ENCODE measurements at places on chromosomes 13 and 19.

DNA sequence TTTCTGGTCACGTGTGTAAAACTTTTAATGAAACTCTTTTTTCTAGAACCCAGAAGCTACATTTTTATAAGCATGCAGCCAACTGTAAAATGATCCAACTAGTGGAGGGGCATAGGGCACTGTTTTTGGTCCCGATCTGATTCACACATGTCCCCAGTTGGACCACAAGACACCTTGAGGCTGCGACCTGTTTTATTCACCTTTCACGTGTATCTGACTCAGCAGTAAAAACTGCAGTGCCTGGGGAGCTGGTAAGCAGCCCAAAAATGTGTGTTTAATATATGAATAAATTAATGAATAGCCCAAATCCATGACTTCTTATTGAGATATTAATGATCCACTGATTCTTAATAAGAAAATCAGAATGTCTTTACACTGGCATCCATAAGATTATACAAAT lies 140.4 kb downstream of the COL4A1 start:
- DNase-seq, result no peak

DNA sequence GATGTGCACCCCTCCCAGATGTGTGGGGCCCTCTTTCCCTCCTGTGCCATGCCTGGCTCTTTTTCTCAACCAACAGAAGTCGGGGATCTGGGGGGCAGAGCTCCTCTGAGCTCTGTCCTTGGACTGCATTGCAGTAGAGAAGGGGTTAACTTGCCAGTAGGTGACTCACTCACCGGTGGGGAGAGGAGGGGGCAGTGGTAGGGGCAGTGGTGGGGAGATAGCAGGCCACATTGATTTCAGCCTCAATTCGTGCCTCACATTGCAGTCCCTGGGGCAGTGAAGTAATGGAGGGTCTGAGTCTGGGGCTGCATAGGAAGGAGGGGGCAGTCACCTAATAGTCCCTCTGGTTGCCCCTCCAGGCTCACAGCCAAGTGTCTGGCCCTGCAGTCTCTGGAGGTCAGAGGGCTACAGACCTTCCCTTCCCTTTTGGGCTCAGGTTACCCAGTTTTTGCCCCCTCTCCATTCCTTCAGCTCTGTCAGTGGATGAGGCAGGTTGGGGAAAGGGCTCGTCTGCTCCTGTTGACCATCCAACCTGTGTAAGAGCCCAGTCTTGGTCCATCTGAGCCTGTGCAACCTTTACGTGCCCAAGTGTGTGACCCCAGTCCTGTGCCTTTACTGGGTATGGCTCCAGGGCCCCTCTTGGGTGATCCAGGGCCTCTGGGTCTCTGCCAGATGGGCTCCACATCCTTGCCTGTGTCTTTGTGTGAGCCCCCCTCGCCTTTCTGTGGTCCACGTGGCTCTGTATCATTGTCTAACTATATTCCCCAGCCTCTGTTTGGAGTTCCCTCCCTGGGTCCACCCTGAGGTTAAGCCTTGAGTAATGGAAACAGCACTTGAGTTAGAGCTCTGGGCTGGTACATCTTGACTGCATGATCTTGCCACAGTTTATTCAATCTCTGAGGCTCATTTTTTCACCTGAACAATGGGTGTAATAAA lies 13.0 kb downstream of the CIC start:
- DNase-seq, result no peak

GRCh38 chr19:1884719-1885334 lies 469 bp downstream of the ABHD17A start:
- DNase-seq, result no peak

GRCh38 chr19:1401138-1401888 lies at the start of gene GAMT:
TSS of gene GAMT (minus strand) at chr19:1401542. CDS start at chr19:1401476, 66 bp downstream.
- DNase-seq, result peak; percentile 33

DNA sequence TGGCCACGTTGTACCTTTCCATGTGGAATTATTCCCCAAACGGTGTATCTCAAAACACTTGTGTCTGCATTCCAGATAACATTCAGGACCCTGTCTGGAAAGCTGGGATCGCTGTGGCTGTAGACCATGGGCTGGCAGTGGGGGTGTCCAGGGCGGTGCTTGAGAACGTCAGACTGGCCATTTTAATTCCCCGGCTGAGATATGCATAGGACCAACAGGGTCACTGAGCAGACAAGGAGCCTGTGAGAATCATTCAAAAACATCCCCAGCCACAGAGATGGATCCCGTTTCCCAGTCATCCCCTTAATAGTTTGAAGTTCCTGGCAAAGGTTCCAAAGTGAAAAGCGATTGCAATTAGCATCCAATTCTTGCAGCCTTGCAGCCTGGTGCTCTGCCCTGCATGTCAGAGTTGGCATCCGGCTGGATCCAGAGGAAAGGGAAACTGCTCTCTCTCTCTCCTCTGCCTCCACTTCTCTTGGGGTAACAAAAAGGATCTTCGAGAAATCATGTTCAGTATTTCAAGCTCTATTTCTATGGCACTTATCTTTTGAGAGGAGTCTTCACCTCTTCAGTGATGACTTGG lies 41.6 kb downstream of the IFT88 start:
- DNase-seq, result no peak

- no peak for DNase-seq
Observed at GRCh38 chr19:56111601-56112312, 9.3 kb downstream of the ZNF787 start.

- DNase-seq, result no peak
Observed at GRCh38 chr19:23542562-23542961, 144.4 kb downstream of the ZNF675 start.

GRCh38 chr19:36420961-36421748 lies 2.7 kb upstream of the ZFP82 start:
- DNase-seq, result no peak

DNA sequence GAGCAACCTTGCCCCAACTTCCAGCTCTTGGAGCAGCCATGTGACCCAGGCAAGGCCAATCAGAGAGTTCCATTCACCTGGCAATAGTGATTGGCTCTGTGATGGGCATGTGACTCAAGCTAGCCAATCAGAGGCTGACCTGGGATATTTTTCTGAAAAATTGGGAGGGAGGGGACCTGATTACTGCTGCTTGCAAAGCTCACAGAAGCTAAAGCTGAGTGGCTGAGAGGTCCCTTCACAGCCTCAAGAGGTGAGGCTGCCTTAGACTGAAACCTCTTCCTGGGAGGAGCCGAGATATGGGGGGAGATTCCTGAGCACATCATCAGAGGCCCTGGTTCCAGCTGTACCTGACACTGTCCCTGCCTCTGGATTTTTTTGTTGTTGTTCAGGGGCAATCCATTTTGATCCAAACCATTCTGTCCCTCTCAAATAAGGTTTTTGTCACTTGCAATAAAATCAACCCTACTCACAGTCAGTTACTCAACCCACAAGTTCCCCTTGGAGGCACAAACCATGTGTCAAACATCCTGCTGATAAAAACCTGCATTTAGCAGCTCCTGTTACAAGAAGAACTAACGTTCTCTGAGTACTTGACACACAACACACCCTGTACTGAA lies 4.8 kb downstream of the CIB3 start:
- DNase-seq, result no peak

DNA sequence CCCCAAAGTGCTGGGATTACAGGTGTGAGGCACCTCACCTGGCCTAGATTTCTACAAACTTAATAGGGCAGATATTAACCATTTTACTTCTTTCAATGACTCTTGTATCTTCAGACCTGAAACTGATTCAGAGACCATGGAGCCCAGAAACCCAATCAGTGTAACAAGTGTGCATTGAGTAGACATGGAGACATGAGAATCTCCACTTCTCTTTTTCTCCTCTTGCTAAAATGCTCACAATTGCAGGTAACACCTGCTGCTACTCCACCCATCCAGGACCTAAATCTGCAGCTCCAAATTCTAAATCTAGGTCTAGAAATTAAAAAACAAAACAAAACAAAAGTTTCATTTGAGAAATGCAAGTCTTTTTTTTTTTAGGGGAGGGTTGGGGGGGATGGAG lies 42.2 kb upstream of the ZNF681 start:
- no peak for DNase-seq

DNA sequence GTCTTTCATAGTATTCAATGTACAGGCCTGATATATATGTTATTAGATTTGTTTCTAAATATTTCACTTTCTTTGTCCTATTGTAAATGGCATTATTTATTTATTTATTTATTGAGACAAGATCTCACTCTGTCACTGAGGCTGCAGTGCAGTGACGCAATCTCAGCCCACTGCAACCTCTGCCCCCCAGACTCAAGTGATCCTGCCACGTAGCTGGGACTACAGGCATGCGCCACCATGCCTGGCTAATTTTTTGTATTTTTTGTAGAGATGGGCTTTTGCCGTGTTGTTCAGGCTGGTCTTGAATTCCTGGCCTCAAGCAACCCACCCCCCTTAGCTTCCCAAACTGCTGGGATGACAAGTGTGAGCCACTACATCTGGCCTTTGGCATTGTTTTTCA lies 5.4 kb upstream of the GAS6 start:
- no peak for DNase-seq

- DNase-seq, result no peak
Observed at GRCh38 chr19:3284759-3285646, 60.5 kb downstream of the CELF5 start.

DNA sequence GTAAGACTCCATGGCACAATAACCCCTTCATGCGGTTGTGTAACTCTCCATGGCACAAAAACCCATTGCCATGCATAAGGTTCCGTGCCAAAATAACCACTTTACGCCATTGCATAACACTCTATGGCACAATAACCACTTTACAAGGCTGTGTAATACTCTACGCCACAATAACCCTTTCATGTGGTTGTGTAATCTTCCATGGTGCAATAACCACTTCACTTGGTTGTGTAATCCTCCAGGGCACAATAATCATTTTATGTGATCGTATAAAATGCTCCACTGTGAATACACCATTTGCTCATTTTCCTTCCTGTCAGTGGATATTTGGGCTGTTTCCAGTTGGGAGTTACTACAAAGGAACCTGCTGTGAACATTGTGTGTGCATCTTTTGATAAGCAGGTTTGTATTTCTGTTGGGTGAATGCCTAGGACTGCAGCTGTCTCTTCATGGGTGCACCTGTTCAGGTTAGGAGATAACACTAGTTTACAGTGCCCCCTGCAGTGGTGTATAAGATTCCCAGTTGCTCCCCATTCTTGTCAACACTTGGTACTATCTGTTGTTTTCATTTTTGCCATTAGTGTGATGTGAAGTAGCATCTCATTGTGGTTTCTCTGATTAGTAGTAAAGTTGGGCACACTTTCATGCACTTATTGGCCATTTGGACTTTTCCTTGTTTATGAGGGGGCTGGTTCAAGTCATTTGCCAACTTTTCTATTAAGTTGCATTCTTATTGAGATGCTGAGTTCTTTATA lies 21.1 kb upstream of the ZSCAN18 start:
- DNase-seq, result no peak

GRCh38 chr13:108328848-108329247 lies 59.3 kb downstream of the TNFSF13B start:
- no peak for DNase-seq

DNA sequence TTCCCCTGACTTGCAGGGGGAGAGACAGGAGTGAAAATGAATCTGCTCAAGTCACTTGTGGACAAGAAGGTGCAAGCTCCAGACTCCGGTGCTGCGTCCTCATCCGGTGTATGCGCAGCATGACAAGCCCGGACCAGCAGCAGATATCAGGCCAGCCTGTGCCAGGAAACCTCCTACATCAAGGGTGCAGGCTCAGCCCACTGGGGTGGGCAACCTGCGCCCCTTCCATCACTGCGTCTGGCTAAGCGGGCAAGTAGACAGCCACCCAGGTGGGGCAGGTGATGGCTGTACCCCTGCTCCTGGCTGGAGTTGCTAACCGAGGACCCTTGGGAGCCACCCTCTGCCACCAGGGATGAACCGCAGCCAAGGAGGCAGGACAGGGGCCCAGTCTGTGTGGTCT lies 32.9 kb upstream of the SLC15A1 start:
- DNase-seq, result no peak

DNA sequence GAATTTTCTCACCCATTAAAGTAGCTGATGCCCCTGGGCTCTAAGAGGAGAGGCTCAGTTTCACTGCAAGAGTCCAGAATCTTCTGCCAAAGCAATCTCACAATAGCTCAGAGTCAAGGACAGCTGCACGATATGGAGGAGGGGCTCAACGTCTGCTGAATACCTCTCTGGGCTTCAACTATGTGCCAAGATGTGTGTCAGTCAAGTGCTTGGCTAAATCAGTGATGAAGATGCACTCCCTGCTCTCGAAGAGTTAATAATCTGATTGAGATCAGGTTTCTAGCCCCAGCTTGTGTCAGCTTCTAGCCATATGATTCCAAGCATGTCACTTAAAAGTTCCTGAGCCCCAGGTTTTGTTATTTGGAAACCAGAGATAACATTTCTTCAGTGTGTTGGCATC lies 46.8 kb downstream of the KLF12 start:
- DNase-seq, result no peak

- DNase-seq, result no peak
Observed at GRCh38 chr13:73388586-73388985, 329.8 kb downstream of the KLF5 start.

DNA sequence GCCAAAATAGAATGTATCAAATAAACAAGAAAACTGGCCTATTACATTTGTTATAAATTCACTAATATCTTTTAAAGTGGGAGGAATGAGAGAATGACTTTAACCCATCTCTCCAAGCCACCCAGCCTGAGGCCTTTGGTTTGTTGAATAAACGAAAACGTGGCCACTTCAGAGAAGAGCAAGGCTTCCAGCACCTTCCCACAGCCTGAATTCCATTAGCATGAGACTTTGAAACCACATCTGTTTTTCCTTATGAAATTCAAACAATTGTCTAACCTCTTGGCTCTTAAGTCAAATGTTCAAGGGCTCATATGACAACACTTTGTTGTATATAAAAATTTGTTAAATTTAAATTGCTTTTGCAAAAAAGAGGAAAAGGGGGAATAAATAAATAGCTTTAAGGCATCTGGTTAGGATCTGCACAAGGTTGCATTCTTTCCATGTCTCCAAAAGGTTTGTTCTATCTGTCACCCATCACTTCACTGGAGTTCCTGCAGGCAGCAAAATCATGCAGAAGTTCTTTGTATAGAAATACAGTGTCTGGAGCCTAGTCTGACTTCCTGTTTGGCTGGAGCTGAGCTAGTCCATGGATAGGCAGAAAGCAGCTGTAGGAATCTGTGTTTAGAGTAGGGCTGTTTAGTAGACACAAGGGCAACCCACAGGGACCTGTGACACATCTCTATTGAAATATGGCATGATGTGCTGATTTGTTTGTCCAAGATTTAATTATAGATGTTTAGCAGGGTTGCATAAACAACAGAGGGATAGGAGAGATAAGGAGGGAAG lies 502.3 kb downstream of the KCTD12 start:
- no peak for DNase-seq

- DNase-seq, result peak; percentile 32
Observed at GRCh38 chr19:18233224-18233825, 7.1 kb upstream of the PDE4C start.

Measured in stimulated activated CD4-positive, alpha-beta T cell treated with anti-CD3 and anti-CD28 coated beads, Interleukin-1b, Interleukin-23, amount 100 ng/mL, for 1 hour (primary cell).